ENCODE measurements at places on chromosomes 13 and 19.

- DNase-seq, result no peak
Measured at GRCh38 chr13:36979361-36980050, 19.6 kb downstream of the ALG5 start.

DNA sequence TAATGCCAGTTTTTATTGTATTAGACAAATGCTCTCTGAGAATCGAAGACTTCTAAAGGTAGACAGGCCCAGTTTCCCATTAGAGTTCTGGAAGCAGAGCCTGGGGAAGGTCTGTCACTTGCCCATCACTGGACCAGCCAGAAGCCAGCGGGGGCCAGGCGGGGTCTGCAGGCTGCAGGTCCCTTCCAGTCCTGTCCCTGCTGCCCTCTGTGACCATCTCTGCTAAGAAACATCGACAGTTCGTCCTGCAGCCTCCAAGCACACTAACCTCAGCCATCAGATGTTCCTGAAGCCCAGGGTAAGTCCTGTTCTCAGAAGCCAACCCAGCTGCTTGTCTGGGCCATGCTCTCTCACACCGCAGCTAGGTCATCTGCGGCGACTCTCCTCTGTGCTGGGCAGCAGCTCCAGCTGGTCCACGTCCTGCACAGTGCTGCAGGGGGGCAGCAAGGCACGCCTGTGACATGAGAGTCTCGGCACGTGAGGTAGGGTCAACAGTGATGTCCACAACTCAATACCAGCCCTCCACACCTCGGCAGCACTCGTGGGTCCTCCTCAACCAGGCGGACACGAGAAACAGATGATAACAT lies 2.9 kb upstream of the ADPRHL1 start:
- no peak for DNase-seq

DNA sequence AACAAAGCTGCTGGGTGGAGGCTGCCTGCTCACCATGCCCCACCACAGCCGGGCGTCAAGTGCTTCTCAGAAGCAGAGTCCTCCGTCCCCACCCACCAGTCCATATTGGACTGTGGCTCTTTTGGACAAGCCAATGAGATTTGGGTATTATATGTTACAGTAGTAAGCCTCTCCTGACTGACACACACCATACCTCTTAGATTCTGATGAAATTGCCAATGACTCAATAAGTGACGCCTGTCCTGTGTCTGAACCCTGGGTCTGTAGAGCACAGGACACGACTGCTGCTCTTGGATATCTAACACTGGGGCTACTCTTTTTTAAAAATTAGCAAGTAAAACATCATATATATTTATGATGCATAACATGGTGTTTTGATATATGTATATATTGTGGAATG lies 44.8 kb upstream of the UBAC2 start:
- no peak for DNase-seq

- DNase-seq, result no peak
Measured at GRCh38 chr13:42283574-42283973, 11.6 kb downstream of the AKAP11 start.

GRCh38 chr19:40035996-40036395 lies 20.0 kb downstream of the ZNF780B start:
- no peak for DNase-seq

- DNase-seq, result no peak
Measured at GRCh38 chr13:100537486-100537885, 51.1 kb downstream of the GGACT start.

GRCh38 chr13:26132756-26133155 lies 80.9 kb upstream of the SHISA2 start:
- DNase-seq, result peak; percentile 2

- no peak for DNase-seq
Measured at GRCh38 chr19:31114585-31114984, 234.7 kb downstream of the TSHZ3 start.

- no peak for DNase-seq
Measured at GRCh38 chr19:12955996-12956395, 1.0 kb downstream of the GADD45GIP1 start.

Data from CD4-positive, alpha-beta T cell (primary cell).